AG04449 (cell line): ENCODE measurements at places on chromosomes 13 and 19.

DNA sequence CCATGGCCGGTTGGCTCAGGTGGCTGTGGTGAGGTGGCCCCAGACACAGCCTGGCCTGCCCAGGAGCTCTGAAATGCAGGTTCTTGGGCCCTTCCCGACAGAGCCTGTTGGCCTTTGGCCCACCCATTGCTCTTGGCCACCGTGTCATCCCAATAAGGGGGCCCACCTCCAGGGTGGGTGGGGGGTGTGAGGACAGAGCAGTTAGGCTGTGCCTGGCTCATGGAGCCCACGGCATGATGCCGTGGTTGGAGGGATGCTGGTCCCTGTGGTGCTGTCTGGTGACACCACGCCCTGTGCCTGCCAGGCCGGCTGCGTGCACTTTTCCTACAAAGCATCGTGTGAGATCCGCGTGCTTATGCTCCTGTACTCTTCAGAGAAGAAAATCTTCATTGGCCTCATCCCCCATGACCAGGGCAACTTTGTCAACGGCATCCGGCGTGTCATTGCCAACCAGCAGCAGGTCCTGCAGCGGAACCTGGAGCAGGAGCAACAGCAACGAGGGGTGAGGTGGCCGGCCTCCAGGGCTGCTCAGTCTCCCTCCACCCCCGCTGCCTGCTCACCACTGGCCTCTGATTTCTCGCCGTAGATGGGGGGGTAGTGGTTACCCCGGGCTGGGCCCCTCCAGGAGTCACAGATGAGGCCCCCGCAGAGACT is 7.6 kb downstream of the PNKP start:
- DNase-seq: no peak

DNA sequence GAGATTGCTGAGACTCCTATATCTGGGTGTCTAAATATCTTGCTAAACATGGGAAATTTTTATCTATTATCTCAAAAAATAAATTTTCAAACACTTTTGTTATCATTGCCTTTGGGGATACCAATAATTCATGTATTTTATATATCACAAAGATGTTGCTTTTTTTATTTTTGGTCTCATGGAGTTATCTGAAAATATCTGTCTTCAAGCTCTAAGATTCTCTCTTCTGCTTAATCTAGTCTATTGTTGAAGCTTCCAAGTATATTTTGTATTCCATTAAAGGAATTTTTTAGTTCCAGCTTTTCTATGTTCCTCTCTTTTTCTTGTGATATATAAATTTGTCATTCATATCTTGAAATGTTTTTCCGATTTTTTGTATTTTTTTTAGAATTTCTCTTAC is 812.0 kb downstream of the DACH1 start:
- DNase-seq: no peak

GRCh38 chr19:50876456-50876855 is 3.2 kb downstream of the KLK2 start:
- no peak for DNase-seq

GRCh38 chr13:84445776-84446175 is 563.5 kb upstream of the SLITRK1 start:
- peak; percentile 74 for DNase-seq

DNA sequence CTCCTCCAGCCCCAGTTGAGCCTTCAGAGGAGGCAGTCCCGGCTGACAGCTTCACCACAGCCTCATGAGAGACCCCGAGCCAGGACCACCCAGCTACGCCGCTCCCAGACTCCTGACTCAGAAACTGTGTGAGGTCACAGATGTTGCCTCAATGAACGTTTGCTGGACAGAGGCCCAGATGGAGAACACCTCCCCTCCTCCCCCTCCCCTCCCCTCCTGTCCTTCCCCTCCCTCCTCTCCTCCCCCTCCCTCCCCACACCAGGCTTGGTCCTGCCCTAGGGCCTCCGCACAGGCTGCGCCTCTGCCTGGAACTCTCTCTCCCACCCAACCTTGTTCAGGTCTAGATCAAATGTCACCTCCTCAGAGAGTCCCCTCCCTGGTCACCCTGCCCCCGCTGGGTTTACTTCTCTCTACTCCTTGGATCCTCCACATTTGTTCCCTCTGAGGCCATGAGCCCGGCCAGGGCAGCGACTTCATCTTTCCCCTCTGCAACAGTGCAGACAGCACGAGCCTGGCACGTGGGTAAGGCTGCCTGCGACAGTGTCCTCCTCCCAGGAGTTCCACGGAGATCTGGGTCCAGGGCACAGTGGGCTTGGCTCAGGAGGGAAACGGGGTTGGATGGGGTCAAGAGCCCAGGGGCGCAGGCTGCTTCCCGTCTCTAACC is 17.4 kb downstream of the PIP5K1C start:
- DNase-seq: no peak

- no peak for DNase-seq
Measured at GRCh38 chr19:41699968-41700323, 8.5 kb upstream of the CEACAM5 start.

DNA sequence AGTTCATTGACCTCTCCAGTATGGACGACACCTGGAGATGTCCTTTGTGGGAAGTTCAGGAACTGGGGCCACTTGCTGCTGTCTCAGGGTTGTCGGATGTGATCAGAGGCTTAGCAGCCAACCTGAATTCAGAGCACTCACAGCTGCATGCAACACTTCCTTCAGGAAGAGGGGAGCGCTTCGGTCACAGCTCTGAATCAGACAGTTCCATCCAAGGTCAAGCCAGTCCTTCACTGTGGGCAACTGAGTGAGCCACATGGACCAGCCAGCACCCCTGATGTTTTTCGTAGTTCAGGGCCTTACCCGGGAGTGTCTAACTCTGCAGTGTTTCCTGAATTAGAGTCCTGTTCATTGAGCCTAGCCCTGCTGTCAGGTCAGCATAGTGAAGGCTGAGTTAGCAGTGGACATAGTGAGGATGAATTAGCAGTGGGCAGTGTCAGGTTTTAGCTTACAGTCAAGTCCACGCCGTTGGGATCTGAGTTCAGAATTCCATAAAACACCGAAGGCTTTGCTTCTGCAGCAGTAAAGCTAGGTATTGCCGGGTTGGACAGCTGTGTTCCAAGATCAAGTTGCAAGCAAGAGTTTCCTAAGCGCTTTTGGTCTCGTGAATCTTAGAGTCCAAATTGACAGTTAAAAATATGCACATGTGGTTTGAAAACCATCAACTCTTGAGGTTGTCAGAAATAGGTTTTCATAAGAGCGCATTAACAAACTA is 5.1 kb downstream of the ZNF555 start:
- no peak for DNase-seq

GRCh38 chr19:17721821-17722220 is 2.5 kb downstream of the MAP1S start:
- DNase-seq: no peak

GRCh38 chr13:102028206-102028605 is 373.6 kb downstream of the FGF14 start:
- DNase-seq: no peak

DNA sequence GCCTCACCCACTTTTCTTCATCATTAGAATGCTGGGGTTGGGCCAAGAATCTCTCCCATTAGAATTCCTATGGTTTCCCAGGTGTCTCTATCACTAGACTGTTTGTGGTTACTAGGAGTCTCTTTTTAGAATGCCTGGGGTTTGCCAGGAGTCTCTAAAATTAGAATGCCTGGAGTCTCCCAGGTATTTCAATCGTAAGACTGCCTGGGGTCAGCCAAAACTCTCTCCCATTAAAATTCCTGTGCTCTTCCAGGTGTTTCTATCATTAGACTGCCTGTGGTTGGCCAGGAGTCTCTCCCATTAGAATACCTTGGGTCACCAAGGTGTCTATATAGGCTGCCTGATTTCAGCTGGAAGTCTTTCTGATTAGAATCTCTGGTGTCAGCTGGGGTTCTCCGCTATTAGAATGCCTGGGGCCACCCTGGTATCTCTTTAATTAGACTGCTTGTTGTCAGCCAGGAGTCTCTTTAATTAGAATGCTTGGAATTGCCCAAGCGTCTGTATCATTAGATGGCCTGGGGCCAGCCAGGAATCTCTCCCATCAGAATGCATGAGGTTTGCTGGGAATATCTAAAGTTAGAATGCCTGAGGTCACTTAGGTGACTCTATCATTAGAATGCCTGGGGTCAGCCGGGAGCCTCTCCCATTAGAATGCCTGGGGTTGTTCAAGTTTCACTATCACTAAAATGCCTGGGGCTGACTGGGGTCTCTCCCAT is 1479.2 kb downstream of the UQCRFS1 start:
- no peak for DNase-seq

- no peak for DNase-seq
Measured at GRCh38 chr19:4327252-4327876, 11.3 kb downstream of the STAP2 start.
